ENCODE measurements at places on chromosomes 4 and X.

- no peak for DNase-seq
These were observed 83.8 kb upstream of the LCORL start for GRCh38 chr4:18105030-18106011.

DNA sequence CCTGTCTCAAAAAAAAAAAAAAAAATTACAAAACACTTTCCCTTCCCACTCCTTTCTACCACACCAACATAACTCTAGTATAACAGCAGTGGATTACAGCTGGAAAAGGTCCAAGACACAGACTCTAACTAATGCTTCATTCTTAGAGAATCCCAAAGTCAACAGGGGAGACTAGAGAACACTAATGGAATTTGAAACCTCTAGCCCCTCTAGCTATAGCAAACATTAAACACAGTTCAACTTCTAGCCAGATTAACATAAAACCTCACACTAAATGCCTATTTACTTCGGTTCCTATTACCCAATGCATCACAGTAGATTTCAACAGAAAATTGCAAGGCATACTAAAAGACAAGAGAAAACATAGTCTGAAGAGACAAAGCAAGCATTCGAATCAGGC lies 10.5 kb upstream of the DHX15 start:
- DNase-seq: no peak

GRCh38 chrX:103446665-103447302 lies 70.4 kb downstream of the BEX3 start:
- no peak for DNase-seq

DNA sequence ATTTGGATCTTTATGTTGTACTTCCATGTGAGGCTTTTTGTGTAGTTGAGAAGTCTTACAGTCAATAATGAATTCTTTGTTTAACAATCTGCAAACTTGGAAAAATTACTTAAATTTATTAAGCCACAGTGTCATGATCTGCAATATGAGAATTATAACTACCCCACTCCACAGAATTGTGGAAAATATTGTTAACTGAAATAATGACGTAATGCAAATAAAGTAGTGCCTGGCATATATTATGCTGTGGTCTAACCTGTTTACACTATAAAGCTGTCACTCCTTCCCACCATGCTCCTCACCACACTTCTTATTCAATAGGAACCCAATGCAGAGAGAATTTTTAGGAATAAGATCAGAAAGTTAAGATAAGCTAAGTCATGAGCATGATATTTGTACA lies 632.1 kb upstream of the GALNTL6 start:
- no peak for DNase-seq

DNA sequence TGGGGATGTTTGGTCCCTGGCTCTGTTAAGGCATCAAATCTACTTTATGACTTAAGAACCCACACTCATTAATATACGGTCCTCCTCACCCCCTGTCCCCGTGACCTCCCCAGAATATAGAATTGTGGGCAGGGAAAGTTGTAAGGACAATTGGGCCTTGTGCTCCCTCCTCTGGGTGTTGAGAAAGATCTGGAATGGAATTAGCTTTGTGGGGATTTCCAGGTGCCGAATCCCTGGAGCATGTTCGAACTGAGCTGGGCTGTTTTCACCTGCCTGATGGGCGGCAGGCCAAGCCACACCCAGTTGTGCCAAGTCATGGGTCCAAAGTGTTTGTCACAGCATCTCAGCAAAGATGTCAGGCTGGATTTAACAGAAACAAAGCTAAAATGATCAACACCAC lies 349.3 kb upstream of the KLF3 start:
- DNase-seq: no peak
